ENCODE measurements at places on chromosomes 3 and 15.

DNA sequence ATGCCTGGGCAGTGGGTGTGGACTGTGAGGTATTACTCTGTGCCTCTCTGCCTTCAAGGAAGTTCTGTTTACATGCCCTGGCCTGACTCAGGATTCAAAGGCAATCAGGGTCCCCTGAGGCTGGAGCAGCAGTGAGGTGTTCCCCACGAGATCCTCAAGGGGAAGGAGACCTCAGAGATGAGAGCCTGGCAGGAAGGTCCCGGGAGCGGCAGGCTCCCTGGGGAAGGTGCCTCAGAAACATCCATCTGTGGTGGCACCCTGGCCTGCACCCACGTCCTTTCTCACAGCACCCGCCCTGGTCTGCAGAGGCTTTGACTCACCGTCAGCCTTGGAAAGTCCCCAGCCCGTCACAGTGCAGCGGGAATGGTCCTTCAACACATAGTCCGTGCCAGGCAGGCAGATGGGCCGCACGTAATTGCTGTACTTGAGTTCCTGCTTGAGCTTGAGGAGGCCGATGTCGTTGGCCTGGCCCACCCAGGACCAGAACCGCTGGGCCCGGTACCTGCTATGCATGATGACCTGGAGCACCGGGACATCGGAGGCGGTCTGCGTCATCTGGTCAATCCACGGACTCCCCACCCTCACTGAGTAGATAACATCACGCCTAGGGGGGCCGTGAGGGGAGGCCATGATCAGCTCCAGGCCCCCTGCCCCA is 3.6 kb downstream of the PRSS50 start:
- no peak for DNase-seq

- DNase-seq: no peak
Observed at GRCh38 chr3:102571006-102571405, 136.2 kb downstream of the ZPLD1 start.

GRCh38 chr3:98561727-98562521 is 30.1 kb downstream of the GPR15 start:
- no peak for DNase-seq

- no peak for DNase-seq
Observed at GRCh38 chr3:151328298-151328995, 902 bp downstream of the P2RY13 start.

- DNase-seq: no peak
Observed at GRCh38 chr3:42175386-42176240, 84.5 kb downstream of the TRAK1 start.
